ENCODE measurements at places on chromosomes 6 and 20.

DNA sequence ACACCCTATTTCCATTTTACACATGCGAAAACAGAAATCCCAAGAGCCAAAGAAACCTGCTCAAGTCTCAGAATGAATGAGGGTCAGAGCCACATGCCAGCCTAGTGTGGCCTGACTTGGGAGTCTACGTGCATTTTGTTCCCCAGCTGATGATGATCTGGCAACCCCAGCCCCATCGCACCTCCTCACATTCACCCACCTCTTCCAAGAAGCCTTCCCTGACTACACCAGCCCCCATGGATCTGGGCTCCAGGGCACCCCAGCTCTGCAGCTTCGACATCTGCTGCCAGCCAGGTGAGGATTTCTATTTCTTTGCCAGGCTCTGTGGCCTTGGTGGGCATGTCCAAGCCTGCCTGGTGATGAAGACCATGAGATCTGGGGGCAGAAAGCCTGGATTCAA is 41.0 kb downstream of the ANGPT4 start:
- DNase-seq, result no peak

- DNase-seq, result no peak
Measured at GRCh38 chr6:14540276-14540675, 422.7 kb downstream of the CD83 start.

DNA sequence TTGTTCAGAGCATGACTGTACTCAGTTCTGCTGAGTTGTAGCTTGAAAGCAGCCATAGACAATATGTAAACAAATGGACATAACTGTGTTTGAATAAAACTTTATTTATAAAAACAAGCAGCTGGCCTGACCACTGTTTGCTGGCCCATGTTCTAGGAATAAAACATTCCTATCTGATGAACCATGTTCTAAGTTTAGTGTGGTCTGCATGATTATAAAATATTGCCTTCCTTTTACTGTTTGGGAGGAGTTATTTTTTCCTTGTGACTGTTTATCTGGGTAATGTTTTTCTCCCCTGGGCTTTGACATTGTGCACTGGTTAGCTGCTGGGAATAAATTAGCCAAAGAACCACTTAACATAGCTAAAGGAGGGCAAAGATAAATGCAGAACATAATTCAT is 55.1 kb downstream of the CDS2 start:
- no peak for DNase-seq

- no peak for DNase-seq
Measured at GRCh38 chr6:101879782-101880181, 486.3 kb downstream of the GRIK2 start.

DNA sequence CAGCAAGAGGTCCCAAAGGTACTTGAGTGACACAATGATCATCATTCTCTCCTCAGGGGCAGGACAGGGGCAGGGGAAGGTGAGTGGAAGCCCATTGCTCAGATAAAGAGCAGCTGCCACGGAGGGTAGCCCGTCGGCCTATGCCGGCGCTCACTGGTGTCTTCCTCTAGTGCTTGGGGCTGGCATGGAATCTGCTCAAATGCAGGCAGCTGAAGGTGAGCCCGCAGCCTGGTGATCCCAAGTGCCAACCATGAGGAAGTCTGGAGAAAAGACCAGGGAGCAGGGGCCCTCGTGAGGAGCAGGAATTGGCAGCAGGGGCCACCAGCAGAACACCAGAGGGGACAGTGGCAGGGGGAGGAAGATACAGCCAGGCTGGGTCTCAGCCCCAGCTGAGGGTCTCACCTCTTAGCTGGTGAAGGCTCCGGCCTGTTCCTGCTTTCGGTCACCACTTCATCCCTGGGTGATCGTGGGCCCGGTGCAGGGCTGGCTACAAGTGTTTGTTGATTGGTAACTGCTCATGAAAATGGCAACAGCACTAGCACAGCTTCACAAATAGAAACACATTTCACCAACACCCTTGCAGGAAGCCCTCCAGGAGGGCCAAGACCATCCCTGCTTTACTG is 24.7 kb downstream of the RBCK1 start:
- DNase-seq, result no peak

DNA sequence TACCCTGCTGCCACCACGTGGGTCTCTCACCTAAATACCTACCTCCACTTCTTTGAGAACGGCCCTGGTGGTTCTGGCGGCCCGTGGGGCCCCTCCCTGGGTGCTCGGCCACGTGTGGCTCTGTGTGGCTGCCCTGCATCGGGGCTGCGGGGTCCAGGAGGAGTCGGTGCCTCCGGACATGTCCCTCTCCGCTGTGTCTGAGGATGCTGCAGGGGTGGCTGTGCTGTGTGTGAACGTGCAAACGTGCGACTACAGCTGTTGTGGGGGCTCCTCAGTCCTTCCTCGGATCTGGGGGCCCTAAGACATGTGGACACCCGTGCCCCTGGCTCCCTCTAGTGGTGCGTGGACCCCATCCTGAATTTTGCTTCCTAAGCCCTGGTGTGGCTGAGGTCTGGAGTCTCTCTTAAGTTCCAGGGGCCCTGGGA is 691.8 kb downstream of the QKI start:
- no peak for DNase-seq

- DNase-seq, result no peak
Measured at GRCh38 chr20:51366155-51366886, 176.2 kb downstream of the NFATC2 start.

DNA sequence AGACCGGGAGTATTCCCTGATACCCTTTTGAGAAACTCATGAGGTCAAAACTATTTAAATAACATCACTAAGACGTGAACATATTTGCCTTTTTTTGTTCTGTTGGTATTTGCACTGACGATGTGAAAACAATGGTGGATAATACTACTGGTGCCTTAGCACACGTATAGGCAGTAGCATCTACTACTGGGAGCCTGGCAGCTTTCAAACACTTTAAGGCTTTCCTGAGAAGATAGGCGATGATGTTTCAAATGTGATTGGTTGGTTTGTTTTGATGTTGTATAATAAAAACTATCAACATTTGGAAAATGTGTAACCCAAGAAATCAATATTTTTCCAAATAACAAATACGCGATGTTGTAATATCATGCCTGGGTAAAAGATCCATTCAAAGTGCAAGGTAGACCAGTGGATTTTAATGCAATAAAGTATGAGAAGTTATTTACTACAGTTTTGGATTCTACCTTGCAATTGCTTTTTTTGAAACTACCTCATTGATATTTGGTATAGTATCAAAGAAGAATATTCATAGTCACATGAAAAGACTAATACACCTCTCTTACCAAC is 166.2 kb downstream of the FRK start:
- DNase-seq, result no peak

Measured in progenitor cell of endocrine pancreas (in vitro differentiated cells).